HS-27A (cell line): ENCODE measurements at places on chromosomes 1 and 21.

GRCh38 chr1:202107801-202108731 lies 14.7 kb upstream of the GPR37L1 start:
- DNase-seq, result no peak

- no peak for DNase-seq
These were observed 32.6 kb downstream of the UBE4B start for GRCh38 chr1:10065344-10065685.

- DNase-seq, result no peak
These were observed 20.2 kb downstream of the TAL1 start for GRCh38 chr1:47211796-47212269.

DNA sequence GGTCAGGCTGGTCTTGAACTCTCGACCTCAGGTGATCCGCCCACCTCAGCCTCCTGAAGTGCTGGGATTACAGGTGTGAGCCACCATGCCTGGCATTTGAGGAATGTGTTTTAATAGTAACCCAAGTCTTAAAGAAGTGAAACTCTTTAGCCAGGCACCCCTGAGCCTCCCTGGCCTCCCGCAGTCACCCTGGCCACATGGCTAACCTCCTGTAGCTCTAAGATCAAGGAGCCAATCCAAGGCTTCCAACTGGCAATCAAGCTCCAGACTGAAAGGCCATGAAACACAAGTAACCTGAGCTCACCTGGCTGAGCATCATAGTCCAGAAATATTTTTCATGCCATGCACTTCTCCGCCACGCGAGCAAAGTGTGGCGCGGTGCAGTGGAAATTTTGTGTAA lies 84.3 kb downstream of the LTN1 start:
- DNase-seq, result no peak

- no peak for DNase-seq
These were observed 4.9 kb upstream of the IFNGR2 start for GRCh38 chr21:33398361-33398760.

DNA sequence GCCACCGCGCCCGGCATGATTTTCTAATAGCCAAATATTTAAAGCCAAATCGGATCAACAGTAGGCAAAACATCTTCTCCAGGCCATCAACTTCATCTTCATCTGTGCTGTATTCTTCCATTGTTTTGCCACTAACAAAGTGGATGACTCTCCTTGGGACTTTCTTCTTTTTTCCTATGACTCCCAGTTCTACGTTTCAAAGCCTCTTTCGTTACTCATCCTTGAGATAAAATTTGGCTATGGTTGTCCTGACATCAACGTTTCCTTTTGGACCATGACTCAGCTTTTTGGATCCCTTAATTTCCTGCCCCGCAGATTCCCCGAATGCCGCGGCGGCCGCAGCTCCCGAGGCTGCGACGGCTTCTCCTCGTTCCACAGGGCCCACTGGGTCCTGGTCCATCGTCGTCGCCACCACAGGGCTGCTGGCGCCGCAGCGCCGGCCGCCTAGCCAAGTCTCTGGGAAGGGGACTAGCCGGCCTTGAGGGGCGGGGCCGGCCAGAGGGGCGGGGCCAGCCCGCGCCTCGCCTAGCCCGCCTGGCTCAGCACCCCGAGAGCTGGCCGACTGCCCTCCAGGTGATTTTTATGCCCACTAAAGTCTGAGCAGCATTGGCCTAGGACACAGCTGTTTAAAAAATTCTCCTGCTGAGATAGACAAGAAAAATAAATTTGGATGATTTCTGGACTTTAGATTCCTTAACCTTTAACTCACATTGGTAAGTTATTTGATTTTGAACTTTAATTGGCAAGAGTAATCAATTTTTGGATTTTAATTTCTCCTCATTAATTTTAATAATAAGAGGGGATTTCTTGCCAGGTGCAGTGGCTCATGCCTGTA lies 93.9 kb downstream of the ADCY10 start:
- peak; percentile 72 for DNase-seq

GRCh38 chr1:9279172-9279840 lies 13.4 kb upstream of the SPSB1 start:
- no peak for DNase-seq

DNA sequence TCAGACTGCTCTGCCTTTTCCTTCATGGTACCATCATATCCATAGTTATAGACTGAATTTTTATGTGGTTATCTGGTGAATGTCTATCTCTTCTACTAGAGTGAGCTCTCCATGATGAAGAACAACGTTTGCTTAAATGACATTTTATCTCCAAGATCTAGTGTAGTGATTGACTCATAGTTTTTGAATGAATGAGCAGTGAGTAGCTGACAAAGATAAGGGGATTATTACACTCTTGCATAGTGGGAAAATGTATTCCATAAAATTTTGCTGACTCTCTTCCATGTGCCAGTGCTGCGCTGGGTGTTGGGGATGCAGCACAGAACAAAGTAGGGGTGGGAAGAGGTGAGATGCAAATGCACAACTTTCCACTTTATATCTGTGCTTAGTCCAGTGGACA lies 147.7 kb downstream of the TGFB2 start:
- DNase-seq, result no peak

- no peak for DNase-seq
These were observed 7.3 kb upstream of the PRELP start for GRCh38 chr1:203468326-203468725.

DNA sequence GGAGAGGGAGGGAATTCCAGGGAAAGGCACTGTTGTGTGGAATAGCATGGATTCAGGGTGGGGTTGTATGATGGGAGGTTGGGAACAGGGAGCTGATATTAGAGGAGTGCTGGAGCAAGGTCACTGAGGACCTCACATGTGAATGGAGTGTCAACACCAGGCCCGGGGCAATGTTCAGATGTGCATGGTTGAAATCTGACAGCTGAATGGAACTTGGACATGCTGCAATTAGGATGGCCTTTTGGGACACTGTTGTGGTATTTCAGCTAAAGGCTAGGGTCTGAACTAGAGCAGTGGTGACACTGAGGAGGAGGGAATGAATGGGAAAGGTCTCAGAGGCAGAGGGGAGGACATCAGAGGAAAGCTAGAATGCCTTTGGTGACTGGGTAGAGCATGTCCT lies 25.0 kb downstream of the ZSCAN20 start:
- DNase-seq, result no peak

DNA sequence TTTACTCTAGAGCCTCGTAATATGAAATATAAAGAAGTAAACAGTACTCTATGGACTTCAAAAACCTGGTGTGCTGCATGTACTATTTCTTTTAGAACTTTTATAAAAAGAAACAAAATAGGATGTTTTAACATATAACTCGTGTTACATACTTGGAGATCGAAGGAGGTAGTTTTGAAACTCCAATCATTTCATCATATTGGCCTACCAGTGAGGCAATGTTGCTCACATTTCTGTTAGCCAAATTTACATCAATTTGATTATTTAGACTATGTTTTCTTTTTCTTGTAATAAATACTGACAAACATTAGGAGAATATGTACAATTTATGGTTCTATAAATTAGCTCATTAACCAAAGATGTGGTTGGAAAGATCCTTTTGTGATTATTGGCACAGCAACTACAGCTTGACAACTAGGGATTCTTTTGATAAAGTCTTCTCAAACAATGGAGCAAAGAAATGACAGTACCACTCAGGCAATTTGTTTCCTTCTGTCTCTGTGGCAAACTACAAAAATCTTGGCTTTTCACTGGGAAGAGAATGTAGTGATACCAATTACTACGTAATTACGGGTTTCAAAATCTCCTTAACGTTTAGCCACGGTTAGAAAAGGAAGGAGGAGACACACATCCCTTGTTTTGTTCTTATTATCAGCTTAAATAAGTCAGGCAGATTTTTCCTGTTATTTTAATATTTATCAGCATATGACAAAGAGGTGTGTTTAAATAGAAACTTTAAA lies 266.6 kb upstream of the SGIP1 start:
- DNase-seq, result no peak

GRCh38 chr1:147808025-147808424 lies 47.6 kb upstream of the GJA5 start:
- DNase-seq, result no peak

DNA sequence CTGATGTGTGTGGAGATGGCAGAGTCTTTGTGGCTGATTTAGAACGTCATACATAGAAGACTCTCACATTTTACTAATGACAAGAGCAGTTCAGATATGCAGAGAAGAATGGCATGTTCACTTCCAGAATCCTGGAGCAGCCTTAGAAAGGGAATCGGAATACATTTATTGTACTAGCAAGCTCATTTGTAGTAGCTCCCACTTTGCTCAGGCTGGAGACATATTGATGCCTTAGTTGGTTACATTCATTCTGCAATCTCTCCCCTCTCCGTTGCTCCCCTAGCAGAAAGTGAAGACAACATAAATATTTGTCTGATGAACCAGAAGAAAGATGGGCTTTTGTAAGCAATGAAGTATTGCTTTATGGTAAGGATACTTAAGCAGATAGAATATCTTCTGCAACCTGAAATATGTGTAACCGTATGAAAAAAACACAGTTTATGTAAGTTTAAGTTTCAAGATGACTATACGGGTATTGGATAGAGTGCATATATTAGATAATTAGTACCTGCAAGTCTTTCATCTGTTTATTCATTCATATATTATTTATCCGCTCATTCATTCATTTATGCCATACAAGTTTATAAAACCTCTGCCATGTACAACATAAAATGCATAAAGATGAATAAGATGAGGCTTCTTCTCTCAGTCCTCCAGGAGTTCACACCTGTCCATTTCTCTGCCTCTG lies 135.7 kb downstream of the CNIH3 start:
- DNase-seq, result no peak
